Suppressor macrophage (primary cell): ENCODE measurements at places on chromosomes 16 and 17.

DNA sequence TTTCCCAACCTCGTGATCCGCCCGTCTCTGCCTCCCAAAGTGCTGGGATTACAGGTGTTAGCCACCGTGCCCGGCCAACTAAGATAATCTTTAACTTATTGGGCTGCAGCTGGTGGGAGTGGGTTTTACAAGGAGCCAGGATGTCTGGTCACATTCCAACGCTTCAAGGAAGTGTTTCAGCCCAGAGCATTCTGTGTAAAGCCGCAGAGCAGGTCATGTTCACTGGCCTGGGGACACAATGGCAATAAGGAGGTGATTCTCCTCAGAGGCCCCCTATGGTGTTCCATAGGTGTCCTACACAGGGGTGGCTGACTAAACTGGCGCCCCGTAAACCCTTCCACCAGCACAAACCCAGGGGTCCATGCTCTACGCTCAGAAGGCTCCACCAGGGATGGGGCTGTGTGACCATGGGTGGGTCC lies 1.2 kb downstream of the QPRT start:
- DNase-seq: no peak

- peak; percentile 24 for DNase-seq
Measured at GRCh38 chr17:44084131-44084538, 13.6 kb downstream of the G6PC3 start.

DNA sequence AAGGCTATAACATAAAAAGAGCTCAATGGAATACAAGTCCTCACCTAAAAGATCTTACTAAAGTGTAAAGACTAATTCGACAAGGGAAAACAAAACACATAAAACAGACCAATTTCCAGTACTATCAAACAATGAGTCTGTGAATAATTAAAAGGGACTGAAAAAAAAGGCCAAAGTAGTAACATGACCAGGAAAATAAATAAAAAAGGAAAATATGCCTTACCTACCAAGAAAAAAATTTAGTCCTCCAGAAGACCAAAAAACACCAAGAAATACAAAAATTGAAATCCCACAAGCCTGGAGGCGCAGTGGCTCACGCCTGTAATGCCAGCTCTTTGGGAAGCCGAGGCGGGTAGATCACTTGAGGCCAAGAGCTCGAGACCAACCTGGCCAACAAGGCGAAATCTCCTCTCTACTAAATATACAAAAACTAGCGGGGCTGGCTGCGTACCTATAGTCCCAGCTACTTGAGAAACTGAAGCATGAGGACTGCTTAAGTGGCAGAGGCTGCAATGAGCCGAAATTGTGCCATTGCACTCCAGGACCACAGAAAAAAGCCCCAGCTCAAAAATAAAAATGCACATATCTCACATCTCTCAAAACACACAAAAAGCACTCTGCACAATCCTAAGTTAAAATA lies 60.8 kb downstream of the TEX14 start:
- no peak for DNase-seq

DNA sequence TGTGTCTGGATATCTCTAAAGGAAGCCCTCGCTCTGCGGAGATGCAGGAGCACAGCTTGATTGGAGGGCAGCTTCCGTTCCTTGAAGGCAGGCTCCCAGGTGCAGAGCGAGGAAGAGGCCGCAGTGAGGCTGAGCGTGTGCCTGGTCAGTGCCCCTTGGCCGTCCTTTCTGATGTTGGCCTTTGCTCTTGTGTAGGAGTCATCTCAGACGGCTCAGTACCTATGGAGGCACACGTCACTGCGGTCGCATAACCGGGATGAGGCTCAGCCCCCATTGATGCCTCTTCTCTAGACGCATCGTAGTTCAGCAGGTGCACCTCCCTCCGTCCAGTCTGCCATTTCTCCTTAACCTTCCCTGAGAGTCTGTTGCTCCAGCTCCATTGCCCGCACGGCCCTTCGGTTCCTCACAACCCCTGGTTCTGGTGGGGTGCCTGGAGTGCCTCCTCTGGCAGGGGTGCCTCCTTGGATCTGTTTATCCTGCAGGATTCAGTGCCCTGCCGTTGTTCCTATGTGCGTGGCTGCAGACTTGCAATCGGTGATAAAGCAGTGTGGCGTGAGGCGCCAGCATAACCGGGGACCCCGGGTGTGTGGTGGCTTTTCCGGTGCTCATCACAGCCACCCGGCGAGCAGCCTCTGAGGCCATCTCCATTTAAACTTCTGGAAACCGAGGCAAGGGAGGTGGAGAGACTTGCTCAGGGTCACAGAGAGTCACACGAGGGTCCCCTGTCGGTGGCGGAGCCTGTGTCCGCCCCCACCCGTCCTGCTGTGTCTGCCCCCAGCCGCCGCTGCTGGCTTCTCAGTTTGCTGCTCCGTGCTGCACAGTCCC lies 188.8 kb upstream of the CHMP6 start:
- no peak for DNase-seq

- DNase-seq: no peak
Measured at GRCh38 chr16:86568677-86569623, 2.3 kb downstream of the FOXC2 start.

DNA sequence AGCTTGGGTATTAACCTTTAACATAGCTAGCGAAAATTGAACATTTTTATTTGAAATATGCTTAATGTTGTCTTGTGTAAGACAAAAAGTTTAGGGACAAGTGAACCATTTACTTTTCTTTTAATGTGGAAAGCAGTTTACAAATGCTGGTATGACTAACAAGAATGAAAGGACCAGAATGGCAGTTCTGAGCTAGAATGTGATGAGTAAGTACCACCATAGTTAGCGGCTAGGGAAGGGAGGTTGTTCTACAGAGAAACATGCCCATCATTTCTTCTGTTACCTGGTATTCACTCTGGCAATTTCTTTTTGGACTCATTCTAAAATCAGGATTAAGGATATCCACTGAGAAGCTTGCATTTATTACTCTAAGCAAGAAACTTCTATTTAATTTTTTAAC lies 121.1 kb downstream of the WWOX start:
- no peak for DNase-seq

- DNase-seq: no peak
Measured at GRCh38 chr17:61253937-61254574, 145.6 kb upstream of the TBX2 start.

- DNase-seq: no peak
Measured at GRCh38 chr16:20114356-20114755, 40.7 kb upstream of the GPR139 start.

- DNase-seq: no peak
Measured at GRCh38 chr16:56351481-56351880, 73.9 kb downstream of the AMFR start.

DNA sequence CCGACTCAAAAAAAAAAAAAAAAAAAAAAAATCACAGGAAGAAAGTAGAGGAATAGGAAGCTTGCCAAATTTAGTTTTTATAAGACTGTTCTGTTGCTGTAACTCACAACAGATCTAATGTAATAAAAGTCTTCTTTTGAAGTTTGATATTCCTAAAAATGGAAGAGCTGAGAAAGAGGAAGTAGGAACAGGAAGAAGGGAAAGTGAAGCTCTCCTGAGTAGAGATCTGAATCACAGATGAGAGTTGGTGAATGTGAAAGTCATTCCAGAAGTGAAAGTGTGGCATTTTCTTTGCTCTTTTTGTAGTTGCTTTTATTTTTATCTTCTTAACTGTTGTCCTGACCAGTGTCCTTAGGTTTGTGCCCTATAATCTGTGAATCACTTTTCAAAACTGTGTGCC lies 2.1 kb downstream of the NMT1 start:
- DNase-seq: peak; percentile 48
